ENCODE measurements at places on chromosomes 3 and 15.
A peak's percentile ranks its signal among the peaks of the same experiment; 100 is the strongest.

- DNase-seq, result no peak
Measured at GRCh38 chr15:25633862-25634261, 195.0 kb upstream of the UBE3A start.

DNA sequence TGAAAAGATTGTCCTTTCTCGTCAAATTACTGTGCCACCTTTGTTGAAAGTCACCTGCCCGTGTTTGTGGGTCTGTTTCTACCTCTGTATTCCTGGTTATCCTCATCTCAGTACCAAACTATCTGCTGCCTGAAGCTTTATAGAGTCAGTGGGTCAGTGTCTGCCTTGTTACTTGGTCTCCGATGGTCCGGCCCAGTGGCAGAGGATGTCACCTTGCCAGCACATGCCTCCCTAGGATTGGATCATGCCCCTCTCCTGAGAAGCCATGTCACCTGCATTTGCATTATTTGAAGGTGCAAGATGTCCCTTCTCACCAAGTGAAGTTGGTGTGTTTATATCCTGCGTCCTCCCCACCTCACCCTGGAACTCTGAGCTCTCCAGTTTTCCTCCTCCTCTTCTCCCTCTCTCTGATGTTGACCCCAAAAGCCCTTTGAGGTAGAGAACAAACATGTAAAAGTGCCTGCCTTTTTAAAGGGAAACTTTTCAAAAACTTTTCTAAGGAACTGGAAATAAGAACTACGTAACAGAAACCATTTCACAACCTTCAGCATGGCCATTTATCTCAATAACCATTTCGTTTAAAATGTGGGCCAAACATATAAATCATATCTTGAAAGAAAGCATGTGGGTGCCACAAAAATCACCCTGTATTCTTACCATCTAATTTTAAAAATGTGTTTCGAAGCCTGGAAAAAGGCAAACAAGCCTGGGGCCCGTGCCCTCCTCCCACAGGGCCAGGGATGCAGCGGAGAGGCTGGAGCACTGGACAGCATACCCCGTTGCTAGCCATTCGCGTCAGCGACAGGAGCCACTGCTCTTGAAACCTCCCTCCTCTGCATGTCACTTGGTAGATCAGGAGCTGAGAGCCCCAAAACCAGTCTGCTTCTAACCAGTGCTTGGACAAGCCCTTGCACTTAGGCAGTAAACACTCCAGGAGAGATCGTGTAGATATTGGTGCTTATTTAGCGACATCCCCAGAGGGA is 102.1 kb downstream of the VGLL4 start:
- no peak for DNase-seq

GRCh38 chr15:89129123-89129815 is 41.0 kb downstream of the ABHD2 start:
- peak; percentile 58 for DNase-seq

- DNase-seq, result no peak
Measured at GRCh38 chr3:175885231-175885766, 1026.2 kb downstream of the NAALADL2 start.

GRCh38 chr15:91942720-91943394 is 89.3 kb downstream of the SLCO3A1 start:
- peak; percentile 81 for DNase-seq

- peak; percentile 29 for DNase-seq
Measured at GRCh38 chr15:51200792-51201191, 106.1 kb upstream of the TNFAIP8L3 start.

DNA sequence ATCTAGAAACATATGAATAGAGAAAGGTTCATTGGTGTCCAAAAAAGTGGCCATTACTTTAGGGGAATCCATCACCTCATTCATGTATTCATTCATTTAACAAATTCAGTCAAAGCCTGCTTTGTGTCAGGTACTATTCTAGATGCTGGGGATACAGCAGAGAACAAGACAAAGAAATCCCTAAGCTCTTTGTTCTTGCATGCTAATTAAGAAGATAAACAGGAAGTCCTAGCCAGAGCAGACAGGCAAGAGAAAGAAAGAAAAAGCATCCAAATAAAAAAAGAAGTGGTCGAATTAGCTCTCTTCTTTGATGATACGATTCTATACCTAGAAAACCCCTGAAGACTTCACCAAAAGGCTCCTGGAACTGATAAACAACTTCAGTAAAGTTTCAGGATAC is 12.4 kb upstream of the ZMAT3 start:
- no peak for DNase-seq

DNA sequence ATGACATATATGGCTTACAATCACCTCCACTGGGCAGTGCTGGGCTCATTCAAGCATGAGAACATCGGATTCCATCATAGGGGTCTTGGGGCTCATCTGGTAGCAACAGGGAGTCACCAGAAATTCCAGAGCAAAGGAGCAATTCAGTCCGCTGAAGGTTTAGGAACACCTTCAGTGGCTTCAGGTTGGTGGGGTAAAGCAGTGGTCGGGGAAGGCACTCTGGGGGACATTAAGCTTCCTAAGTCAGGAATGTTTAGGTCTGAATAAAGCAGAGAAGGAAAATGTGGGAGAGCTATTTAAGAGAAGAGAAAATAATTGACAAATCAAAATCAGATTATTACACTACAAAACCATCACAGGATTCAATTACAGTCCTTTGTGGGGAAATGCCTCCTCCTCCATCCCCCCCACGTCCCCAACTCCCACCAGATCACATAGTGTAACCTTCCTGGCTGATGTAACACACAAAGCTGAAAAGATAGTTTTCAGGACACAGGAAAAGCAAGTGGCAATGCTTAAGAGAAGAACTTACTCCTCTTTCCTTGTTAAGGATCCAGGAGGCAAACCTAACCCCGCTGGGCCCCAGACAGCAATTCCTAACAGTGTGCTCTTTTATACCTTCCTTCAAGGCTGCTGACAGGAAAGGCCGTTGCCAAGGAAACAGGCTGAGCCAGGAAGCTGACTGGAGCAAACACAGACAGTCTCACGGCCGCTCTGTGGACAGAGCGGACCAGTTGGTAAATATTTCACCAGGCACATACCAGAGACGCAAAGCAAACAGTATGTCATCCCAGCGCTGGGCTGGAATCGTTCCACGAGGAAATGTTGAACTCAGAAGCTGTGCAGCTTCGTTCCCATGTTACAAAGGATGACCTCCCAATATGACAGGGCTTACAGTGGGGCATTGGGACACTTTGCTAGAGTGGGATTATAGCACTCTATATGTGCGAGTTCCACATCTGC is 57.5 kb upstream of the LMCD1 start:
- peak; percentile 89 for DNase-seq

DNA sequence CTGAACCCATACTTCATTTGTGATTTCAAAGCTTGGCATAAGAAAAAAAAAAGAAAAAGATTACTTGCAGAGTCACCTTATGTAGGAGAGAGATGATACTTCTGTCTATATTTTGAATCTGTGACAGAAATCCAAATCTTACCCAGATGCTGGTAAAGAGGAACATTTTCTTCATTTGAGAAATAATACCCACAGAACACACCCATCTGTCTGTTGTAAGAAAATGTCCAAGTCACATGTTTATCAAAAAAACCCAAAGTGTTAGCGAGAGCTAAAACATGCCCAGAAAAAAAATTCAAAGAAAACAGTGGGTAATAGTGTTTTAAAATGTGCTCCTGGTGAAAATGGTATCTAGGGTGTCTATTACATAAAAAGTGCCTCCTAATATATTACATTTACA is 18.0 kb upstream of the RAP2B start:
- DNase-seq, result no peak

DNA sequence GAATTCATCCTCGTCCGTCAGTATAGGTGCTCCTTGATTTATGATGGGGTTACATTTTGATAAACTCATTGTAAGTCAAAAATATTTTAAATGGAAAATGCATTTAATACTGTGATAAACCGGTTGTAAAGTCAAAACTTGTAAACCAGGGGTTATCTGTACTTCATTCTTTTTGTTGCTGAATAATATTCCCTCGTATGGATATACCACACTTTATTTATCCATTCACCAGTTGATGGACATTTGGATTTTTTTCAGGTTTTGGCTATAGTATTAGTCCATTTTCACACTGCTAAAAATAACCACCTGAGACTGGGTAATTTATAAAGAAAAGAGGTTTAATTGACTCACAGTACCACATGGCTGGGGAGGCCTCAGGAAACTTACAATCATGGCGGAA is 47.7 kb downstream of the NFKBIZ start:
- DNase-seq, result no peak

DNA sequence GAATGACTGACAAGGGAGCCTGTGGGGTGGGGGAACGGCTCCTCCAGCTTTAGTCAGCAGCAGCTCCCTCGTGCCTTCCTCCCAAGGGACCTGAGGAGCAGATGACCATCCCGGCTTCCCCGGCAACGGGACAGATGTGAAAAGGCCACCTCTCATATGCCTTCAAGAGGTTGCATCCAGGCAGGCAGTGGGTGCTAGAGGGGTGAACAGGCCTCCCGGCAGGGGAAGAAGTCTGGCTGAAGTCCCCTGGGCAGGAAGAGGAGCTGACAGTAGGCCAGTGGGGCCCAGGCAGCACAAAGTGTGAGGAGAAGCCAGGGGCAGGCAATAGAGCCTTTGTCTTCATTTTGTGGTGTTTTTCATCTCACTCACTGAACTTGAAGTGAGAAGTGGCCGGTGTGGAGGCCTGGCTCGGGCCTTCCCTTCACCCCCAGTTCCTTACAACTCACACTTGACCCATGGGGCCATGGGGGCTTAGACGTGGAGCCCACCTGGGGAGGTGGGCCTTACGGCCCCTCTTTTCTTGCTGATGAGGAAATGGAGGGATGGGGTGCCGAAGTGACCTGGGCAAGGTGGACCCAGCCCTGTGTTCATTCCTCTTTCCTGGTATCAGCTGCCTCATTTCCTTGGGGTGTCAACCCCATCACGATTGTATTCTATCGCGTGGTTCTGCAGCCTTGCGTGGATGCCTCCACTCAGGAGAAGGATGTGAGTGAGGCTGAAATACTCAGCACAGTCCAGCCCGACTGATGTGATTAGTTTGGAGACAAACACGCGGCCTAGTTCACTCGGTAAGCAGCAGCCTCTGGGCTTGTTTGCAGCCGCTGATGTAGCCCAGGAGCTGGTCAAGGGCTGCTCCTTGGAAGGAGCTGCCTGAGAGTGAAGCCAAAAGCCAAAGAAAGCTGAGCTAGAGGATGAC is 115.5 kb upstream of the ALDH1A3 start:
- DNase-seq, result peak; percentile 9

Measured in GM03348 (cell line).